ENCODE measurements at places on chromosomes 1 and 21.

- no peak for DNase-seq
Observed at GRCh38 chr1:245258271-245258920, 103.6 kb downstream of the KIF26B start.

GRCh38 chr1:164635803-164636731 lies 77.1 kb downstream of the PBX1 start:
- no peak for DNase-seq

- no peak for DNase-seq
Observed at GRCh38 chr1:65277605-65278347, 31.6 kb upstream of the DNAJC6 start.

DNA sequence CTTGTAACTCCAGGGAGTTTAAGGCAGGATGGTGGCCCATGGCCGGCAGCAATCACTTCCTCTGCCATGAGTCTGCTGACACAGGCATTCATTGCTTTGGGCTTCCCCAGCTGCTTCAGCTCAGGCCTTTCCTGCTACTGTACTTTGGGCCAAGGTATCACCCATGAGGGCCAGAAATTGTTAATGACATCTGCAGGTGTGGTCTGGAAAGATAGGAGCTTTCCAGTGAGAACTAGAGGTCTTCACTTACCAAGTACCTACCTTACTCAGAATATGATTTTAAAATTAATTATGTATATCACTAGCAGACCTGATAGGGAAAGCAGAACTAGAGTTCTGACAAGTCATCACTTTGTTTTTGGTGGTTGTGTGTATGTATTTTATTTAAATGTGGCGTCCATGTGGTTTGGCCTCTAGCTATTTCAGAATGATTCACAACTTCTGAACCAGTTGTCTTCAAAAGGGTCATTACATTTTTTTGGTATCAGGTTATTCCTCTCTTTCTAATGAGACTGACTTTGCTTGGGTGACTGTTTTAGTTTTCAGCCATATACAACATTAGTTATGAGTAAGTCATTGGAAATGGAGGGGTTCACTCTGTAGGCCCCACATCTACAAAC lies 2.7 kb downstream of the RGL1 start:
- no peak for DNase-seq

DNA sequence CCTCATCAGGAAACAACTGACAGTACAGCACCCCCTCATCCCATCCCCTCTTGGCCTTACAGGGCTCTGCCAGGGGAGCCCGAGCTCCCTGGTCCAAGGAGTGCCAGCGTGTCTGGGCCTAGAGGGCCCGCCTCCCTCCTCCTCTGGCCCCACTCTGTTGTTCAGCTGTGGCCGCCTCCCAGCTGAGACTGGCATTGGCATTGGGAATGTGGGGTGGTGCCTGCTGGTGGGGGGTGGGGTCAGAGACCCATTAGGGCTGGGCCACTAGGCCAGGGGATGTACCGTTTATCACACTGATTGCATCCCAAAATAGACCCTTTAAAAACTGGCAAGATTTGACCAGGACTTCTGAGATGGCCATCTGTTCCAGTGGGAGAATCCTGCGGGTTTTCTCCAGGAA lies 1.4 kb downstream of the LDLRAP1 start:
- DNase-seq, result no peak

DNA sequence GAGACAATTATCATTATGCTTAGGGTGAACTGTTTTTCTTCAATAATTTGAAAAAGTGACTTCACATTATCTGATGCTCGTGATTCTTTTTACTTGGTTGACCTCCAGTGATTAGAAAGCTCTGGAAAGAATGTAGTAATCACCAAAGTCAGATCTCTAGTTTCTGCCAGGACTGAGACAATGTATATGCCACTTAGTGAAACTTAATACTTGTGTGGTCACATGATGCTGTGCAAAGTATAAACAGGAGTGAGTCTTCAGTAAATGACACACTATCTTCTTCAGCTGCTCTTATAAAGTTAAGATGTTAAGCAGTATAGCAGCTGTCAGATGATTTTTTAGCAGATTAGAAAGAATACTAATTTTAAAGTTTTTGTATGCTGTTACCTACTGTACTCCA lies 17.2 kb downstream of the VCAM1 start:
- DNase-seq, result no peak

GRCh38 chr1:20410503-20410902 lies 75.5 kb downstream of the CAMK2N1 start:
- no peak for DNase-seq

DNA sequence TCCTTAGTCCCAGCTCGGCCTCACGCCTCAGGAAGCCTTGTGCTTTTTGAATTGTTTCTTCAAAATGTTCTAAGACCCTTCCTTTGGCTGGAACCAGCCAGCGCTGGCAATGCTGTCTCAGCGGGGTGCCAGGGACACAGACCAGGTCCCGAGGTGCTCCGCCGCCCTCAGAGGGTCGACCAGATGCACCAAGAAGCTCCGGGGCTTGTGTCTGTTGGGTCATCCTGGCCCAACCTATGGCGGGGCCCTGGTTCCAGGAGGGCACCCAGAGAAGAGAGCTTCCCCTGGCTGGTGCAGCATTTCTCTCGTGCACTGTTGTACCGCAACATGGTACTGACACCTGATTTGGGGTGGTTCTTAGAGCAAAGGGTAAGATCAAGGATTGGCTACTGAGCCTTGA lies 40.1 kb upstream of the BECN2 start:
- DNase-seq, result no peak

Measured in stimulated activated CD4-positive, alpha-beta T cell treated with anti-CD3 and anti-CD28 coated beads, TNF-alpha, amount 100 ng/mL, for 1 hour (primary cell).